ENCODE measurements at places on chromosomes 11 and 22. TPM values are rescaled to one million over a fixed set of nuclear protein-coding genes. Genes with fewer than 3 reads are reported as not detected.

The SERPING1 gene
- 0.50 TPM for total RNA-seq

The PARVB gene
- total RNA-seq, result 39.3 TPM

The ZNRD2 gene
- total RNA-seq, result 80.9 TPM

The WT1 gene
- 5.9 TPM for total RNA-seq

The C11orf91 gene
- 0.50 TPM for total RNA-seq

The IPO7 gene
- 106 TPM for total RNA-seq

The C11orf16 gene
- not detected for total RNA-seq

The OR52A1 gene
- not detected for total RNA-seq

The GUCD1 gene
- 42.1 TPM for total RNA-seq

The DGAT2 gene
- total RNA-seq, result 2.3 TPM

The XPNPEP3 gene
- 8.3 TPM for total RNA-seq

The SLC25A1 gene
- 59.3 TPM for total RNA-seq

The TMEM258 gene
- total RNA-seq, result 212 TPM

The LDHA gene
- total RNA-seq, result 3,232 TPM

The SEZ6L gene
- not detected for total RNA-seq

The MMP13 gene
- total RNA-seq, result not detected

The CELSR1 gene
- total RNA-seq, result 23.2 TPM

The MMP11 gene
- total RNA-seq, result 0.13 TPM

The SLC1A2 gene
- 0.10 TPM for total RNA-seq

The KIAA1671 gene
- 9.9 TPM for total RNA-seq

The OR10A4 gene
- not detected for total RNA-seq

The GLYAT gene
- not detected for total RNA-seq

The NAALAD2 gene
- not detected for total RNA-seq

The P2RY2 gene
- 9.5 TPM for total RNA-seq

The DRD4 gene
- not detected for total RNA-seq
